ENCODE measurements at places on chromosomes 3 and 15.

- no peak for DNase-seq
These were observed 206.9 kb downstream of the ZNF385D start for GRCh38 chr3:21544076-21544462.

GRCh38 chr3:81161851-81162250 lies 599.6 kb downstream of the GBE1 start:
- DNase-seq: no peak

- DNase-seq: no peak
These were observed 98.9 kb downstream of the LRRK1 start for GRCh38 chr15:101018016-101018415.

DNA sequence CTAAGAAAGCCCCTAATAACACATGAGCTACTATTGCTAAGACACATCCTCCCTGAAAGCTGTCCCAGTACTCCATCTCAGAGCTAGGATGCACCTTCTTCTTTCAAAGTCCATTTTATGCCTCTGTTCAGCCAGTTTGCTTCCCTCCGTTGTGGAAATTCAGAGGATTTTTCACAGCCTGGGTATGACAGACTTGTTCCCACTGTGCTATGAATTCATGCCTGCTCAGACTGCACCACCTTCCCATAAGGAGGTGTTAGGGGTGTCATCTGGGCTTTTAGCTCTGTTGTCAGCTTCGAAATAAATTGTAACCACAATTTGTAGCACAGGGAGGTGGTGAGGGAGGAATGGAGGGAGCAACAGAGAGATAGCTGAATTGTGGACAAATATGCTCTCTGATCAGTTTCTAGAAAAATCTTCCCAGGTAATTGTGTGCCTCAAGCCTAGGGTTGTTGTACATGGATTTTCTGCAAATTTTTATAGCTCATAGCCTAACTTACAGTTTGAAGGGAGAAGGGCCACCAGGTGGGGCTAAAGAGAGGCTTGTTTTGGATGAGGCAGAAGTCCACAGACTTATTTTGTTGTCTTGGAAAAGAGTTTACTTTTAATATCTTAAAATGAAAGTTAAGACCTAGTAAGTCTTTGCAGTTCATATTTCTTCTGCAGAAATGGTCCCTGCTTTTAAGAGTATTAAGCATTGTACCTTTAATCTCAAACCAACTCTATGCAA lies 462.0 kb downstream of the PDCD6IP start:
- no peak for DNase-seq

- no peak for DNase-seq
These were observed 22.9 kb downstream of the SECISBP2L start for GRCh38 chr15:49023354-49023753.
